ENCODE measurements at places on chromosomes 2 and 18.

GRCh38 chr18:26614374-26614773 is 66.0 kb upstream of the KCTD1 start:
- no peak for DNase-seq

DNA sequence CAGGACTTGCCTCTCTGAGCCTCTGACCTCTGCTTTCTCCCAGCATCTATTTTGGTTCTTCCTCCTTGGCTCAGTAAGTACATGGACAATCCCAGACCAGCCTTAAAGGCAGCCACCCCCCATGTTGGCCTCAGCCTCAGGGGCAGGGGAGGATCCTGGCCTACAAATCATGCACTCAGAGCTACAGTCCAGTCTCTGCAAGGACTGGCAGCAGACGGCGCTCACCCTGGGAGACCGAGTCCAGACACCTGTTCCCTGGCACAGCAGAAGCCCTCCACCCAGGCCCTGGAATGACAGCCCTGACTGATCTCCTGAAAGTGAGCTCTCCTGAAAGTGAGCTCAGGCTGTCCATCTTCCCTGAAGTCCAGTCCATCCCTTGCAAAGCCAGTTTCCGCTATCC is 25.7 kb upstream of the PTPN4 start:
- DNase-seq = no peak

DNA sequence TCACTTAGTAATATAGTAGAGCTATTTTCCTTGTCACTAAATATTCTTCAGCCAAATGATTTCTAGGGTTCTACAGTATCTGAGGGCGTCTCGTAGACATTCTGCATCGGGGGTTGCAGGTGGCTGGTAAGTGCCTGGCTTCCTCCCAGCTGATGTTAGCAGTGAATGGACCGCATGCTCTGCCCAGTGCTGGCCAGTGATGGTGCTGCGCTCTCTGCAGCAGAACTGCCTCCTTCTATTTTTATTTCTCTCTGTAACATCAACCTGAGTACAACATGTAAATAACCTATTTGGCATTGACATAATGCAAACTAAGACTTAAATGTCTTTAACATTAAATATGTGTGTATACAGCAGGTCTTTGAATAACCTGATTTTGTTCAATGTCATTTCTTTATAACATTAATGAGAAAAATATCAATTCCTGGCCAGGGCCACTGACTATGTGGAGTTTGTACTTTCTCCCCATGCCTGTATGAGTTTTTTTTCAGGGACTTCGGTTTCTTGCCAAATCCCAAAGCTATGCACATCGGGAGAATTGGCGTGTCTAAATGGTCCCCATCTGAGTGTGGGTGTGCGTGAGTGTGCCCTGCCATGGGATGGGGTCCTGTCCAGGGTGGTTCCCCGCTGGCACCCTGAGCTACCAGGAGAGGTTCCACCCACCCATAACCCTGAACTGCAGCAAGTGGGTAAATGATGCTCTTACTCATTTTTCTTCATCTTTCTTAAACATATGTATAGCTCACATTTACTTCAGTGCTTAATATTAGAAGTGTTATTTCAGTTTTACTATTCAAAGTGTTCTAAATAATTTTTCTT is 278.2 kb upstream of the EPAS1 start:
- peak; percentile 5 for DNase-seq

GRCh38 chr2:21650569-21650968 is 526.8 kb downstream of the TDRD15 start:
- no peak for DNase-seq

DNA sequence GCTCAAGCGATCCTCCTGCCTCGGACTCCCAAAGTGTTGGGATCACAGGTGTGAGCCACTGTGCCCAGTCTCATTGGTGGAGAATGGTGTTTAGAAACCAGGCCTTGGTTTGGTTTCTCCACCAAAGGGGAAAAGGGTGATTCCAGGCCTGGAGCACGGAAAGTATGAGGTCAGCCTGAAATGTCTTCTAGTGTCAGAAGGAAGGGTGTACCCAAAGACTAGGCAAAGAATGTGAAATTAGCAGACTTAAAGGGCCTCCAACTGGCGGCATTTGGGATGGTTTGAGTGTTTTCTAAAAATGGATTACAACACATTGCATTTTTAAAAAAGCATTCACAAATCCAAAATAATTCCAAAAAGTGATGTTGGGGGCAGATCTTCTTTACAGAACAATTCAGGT is 139.6 kb downstream of the SH3BP4 start:
- DNase-seq = no peak

DNA sequence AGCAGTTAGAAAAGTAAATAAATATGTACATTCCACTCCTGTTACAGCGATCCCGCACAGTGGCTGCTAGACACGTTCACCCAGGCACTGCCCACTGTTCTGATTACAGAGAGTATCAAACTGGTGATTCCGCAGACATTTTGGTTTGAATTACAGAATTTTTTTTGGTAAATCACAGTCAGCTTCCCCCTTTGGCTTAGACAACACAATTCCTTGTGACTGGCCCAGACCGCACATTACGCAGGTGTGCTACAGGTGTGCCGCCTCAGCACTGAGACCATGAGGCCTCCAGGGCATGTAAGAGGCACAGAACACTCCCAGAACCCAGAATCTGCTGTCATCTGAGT is 112.3 kb downstream of the PXDN start:
- DNase-seq = no peak

DNA sequence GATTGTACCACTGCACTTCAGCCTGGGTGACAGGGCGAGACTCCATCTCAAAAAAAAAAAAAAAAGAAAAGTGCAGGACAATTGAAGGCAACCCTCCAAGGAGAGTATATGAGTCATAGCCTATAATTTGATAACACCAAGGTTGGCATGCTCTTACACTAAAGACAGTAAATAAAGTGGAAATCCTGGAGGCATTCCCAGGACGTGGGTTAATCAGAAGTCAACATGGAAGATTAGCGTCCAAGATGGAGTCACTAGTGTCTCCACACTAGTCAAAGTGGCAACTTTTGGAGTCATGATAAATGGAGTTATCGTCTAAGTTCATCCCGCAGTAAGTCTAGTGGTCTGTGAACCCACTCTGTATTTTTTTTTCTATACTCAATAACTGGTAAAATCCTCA is 21.2 kb upstream of the UGGT1 start:
- DNase-seq = no peak

DNA sequence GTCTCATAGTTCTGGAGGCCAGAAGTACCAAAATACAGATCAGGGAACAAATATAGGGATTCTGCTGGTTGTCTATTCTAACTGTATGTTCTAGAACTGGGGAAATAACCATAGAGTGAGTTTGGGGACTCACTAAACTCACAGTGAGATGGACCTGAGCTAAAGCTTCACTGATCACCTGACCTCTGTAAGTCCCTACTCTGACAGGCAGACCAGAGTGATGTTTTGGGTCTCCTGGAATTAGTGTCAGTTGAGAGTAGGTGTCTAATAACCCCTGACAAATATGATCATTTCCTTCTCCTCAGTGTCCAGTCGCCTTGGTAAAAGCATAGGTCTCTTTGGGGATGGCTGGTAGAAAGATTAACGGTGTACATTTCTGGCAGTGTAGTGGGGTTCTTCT is 14.2 kb downstream of the PIKFYVE start:
- DNase-seq = no peak

- no peak for DNase-seq
Observed at GRCh38 chr2:120824246-120824645, 88.6 kb downstream of the GLI2 start.

- DNase-seq = no peak
Observed at GRCh38 chr2:3483227-3483985, 35.9 kb downstream of the ADI1 start.

GRCh38 chr2:54648256-54648655 is 75.2 kb upstream of the EML6 start:
- no peak for DNase-seq

DNA sequence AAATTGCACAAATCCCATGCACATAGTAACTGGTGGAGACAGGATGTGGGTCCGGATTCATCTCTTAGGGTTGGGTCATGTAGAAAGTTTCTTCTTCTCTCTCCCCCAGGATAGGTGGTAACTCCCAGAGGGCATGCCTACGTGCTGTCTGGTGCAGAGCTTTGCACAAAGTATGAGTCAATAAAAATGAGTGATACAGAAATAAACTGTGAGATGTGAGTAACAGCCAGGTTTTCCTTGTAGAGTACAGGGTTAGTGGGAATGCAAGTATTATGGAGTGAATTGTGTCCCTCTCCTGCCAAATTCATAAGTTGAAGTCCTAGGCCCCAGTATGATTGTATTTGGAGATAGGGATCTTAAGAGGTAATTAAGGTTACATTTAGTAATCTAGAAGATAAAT is 289.4 kb downstream of the ALK start:
- no peak for DNase-seq

DNA sequence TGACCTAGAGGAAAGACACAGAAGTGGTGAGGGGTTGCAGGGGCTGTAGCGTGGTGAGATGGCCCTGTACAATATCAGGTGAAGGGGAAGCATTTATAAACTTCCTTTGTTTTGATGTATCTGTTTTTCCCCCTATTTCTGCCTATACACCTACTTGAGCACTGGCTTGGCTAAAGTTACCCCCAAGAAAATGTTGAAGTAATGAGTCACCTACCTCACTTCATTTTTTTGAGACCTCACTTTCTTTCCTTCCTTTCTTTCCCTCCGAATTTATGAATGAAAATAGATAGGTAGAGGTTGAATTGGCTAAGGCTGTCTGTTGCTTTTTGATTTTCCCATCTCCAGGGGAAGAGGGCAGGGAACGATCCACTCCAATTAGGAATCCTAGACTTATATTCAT is 231.1 kb upstream of the EPAS1 start:
- DNase-seq = no peak

- DNase-seq = no peak
Observed at GRCh38 chr2:105129722-105130232, 91.9 kb downstream of the MRPS9 start.

GRCh38 chr2:84491741-84492140 is 24.6 kb upstream of the DNAH6 start:
- DNase-seq = no peak

DNA sequence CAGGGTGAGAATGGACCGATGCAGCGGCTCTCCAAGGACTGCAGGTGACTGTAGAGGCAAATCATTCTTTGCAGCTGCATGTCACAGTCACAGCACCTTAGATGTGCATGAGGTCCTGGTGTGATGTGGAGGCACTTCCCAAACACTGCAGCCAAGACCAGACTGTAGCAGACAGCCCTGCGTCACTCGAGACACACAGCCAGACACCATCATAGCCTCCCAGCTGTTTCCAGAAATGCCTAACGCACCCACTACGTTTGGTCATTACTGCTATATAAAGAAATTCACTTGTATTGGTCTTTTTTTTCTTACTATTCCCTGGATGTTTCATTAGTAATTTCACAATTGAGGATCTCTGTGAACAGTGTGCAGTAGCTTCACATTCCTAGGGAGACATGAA is 60.9 kb downstream of the SH3YL1 start:
- no peak for DNase-seq

- DNase-seq = no peak
Observed at GRCh38 chr2:147714582-147714981, 130.2 kb upstream of the ACVR2A start.

GRCh38 chr18:31233621-31234275 is 71.1 kb upstream of the DSC1 start:
- DNase-seq = no peak

DNA sequence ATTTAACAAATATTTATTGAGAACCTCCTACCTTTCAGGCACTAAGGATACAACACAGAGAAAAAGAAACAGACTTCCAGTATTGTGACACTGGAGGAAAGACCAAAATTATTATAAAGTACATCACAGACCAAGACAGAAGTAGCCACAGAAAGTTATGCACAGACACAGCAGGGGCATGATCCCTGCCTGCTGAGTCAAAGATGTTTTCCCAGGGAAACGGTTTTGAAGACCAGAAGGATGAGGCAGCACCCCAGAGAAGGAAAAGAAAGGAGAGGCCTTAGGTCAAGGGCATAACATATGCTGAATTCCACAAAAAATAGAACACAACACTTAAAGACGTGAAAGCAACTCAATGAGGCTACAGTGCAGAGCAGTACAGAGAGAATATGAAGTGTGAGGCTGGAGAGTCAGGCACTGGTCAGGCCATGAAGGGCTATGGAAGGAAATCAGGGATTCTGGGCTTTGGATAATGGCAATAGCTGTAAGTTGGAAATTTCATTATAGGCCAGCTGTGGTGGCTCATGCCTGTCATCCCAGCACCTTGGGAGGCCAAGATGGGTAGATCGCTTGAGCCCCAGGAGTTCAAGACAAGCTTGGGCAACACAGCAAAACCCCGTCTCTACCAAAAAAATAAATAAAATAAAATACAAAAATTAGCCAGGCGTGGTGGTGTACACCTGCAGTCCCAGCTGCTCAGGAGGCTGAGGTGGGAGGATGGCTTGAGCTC is 8.2 kb downstream of the ADAM17 start:
- no peak for DNase-seq

DNA sequence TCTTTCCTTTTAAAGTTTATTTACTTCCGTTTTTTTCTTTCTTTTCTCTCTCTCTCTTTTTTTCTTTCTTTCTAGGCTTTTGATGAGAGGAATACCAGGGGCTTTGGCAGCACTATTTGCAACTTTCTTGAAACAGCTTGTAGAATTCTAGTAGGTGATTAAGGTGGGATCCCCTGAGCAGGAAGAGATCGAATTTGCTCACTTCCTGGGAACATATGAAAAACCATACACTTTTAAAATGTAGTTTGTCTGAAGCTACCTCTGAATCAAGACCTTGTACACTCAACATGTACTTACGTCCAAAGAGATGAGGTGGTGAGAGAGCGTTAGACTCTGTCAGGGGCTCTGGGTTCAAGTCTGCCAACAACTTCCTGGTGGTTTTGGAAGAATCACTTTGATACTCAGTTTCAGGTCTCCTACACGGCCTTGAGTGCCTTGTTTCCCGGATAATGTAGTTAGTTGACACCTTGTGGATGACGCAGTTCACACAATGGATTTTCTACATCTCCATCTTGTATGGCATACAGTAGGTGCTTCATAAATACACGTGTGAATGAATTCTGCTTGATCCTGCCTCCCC is 229.1 kb downstream of the MYCN start:
- no peak for DNase-seq

DNA sequence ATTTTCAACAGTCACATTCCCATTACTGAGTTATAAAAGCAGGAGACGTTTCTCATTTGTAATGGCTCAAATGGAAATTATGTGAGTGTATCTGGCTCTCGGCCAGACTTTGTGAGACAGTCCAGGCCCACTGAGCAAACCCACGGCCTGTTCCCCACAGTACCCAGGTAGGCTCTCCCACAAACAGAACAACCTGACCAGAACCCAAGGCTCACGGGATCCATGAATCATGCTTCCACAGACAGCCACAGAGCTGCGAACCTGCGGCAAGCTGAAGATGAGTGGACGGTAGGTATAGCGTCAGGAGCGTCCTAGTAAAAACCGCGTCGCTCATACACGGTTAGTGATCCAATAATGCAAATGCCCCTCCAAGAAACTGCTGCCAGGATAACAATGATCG is 34.2 kb downstream of the NDUFA10 start:
- no peak for DNase-seq

DNA sequence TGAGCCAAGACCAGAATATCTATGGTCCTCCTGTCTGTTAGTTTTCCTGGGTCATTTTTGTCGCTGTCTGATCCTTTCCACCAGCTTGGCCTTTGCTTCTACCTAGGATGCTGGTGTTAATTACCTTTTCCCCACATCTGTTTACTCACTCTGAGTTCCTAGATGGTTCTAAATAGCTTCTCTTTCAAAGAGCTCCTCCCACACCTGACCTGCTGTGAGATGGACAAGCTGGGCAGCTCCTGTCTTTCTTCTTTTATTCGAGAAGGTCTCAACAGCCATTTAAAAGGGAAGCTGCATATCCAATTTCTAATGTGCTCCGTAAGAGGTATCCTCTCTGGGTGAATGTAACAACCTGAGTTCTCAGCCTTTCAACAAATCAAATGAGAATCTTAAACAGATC is 156.2 kb downstream of the HRH4 start:
- DNase-seq = peak; percentile 50

GRCh38 chr18:2981212-2981728 is 31.7 kb downstream of the LPIN2 start:
- no peak for DNase-seq

All from NCI-H1092 treated with DMSO at 0.1 percent for 48 hours (cell line).